Uterine smooth muscle cell (primary cell): ENCODE measurements at places on chromosomes 13 and 19. TPM values are rescaled to one million over a fixed set of nuclear protein-coding genes. Genes with fewer than 3 reads are reported as not detected.

PRR36 gene
- not detected in 2 replicates for total RNA-seq

SELENOV gene
- not detected in 2 replicates for total RNA-seq

FKBP8 gene
- 160 and 335 TPM in 2 replicates for total RNA-seq

RNF225 gene
- total RNA-seq = 0.37 TPM in 1 of 2 replicates, not detected in the other

TRPC4 gene
- 4.2 and 4.8 TPM in 2 replicates for total RNA-seq

FGF22 gene
- total RNA-seq = 0.11 TPM in 1 of 2 replicates, not detected in the other

WDR87 gene
- not detected in 2 replicates for total RNA-seq

PSG6 gene
- 0.11 TPM in 1 of 2 replicates, not detected in the other for total RNA-seq

NHLRC3 gene
- 14.9 and 24.9 TPM in 2 replicates for total RNA-seq

NEK5 gene
- 0.11 and 0.12 TPM in 2 replicates for total RNA-seq

WDR62 gene
- total RNA-seq = 6.1 and 16.3 TPM in 2 replicates

CACNA1A gene
- 10.1 and 18.1 TPM in 2 replicates for total RNA-seq
